ENCODE measurements at places on chromosomes 1 and 21. TPM values are rescaled to one million over a fixed set of nuclear protein-coding genes. Genes with fewer than 3 reads are reported as not detected.
A peak's percentile ranks its signal among the peaks of the same experiment; 100 is the strongest.

DNA sequence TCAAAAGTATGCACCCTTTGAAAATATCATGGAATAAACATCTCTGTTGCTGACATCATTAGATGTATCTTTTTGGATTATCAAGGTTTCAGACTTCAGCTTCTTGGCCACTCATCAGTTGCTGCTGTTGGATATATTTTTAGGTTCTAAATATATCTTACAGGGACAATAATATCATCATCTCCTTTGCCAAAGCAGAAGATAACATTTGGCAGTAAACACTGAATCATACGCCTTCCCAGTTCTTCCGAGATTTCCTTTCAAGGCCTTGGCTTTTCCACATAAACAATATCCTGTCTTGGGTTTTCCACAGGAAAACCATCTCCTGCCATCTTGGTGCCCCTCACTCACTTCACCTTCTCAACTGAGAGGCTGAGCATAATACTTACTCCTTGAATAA is 39.3 kb downstream of the RGS7 start:
- H3K27me3 ChIP-seq = no peaks in the 10 kb centered on the region
- no peaks in the 10 kb centered on the region for H3K36me3 ChIP-seq
- H3K4me1 ChIP-seq = no peaks in the 10 kb centered on the region
- DNase-seq = no peak
- no peak overlapping the region for H3K27ac ChIP-seq
- no peak overlapping the region for H3K4me3 ChIP-seq

GRCh38 chr21:32089766-32090165 is 189.1 kb downstream of the MIS18A start:
- H3K27ac ChIP-seq = no peak overlapping the region
- no peaks in the 10 kb centered on the region for H3K4me1 ChIP-seq
- no peaks in the 10 kb centered on the region for H3K27me3 ChIP-seq
- no peaks in the 10 kb centered on the region for H3K36me3 ChIP-seq
- no peak for DNase-seq
- H3K4me3 ChIP-seq = no peak overlapping the region

DNA sequence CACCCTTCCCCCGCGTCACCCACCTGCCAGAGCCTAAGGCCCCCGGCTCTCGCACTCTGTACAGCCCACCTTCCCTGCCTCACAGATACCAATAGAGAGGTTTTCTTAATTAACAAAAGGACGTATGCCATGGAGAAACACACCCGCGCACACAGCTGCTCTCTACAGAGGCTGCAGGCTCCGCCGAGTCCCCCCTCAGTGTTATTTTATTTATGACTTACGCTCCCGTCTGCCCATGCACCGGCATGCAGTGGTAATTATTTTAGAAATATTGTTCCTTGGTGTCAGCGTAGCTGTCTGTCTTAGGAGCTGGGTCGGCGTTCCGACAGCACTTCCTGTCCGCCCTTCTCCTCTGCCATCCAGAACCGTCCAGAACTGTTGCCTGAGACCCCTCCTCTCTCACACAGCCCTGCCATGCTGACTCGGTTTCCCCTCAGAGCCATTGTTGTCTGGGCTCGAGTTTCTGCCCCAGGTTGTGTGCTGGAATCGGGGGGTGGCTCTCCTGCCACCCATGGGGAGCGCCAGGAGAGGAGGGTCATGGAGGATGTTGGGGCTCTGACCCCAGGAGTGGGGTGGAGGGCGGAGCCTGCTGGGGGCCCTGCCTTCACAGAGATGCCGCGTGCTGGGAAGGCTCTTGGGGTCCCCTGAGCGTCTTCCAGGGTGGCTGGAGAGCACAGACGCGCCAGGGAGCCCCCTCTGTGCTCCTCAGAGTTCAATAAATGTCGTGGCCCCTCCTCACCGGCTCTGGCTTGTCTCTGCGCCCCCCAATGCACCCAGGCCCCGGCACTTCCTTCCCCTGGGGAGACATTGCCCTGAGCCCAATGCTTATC is 39.6 kb upstream of the COL6A1 start:
- H3K27me3 ChIP-seq = peaks cover 32% of the 10 kb centered on the region
- no peak overlapping the region for H3K27ac ChIP-seq
- H3K4me3 ChIP-seq = no peak overlapping the region

- no peaks in the 10 kb centered on the region for H3K36me3 ChIP-seq
- no peaks in the 10 kb centered on the region for H3K4me1 ChIP-seq
- H3K4me3 ChIP-seq = no peak overlapping the region
Measured at GRCh38 chr1:193079187-193079586, 19.8 kb downstream of the RO60 start.

GRCh38 chr21:38322311-38322950 is 65.6 kb downstream of the KCNJ15 start:
- H3K4me1 ChIP-seq = peaks cover 24% of the 10 kb centered on the region
- H3K27me3 ChIP-seq = no peaks in the 10 kb centered on the region
- H3K4me3 ChIP-seq = no peak overlapping the region

DNA sequence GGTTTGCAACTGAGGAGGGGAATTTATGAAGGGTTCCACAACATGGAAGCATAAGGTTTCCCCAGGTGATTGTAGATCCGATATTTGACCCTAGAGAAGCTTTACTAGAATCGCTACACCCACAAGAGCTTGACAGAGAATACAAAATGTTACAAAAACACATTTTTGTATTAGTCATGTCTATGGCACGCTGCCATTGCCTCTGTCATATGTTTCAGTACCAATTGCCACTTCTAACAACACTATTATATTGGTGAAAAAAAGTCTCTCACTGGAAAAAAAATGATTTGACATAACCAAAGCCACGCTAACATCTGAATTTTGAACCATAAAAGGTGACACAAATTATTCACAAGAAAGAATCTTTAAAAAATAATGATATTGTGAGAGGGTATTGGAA is 214.5 kb downstream of the KCNT2 start:
- no peak for DNase-seq
- H3K4me3 ChIP-seq = no peak overlapping the region
- no peaks in the 10 kb centered on the region for H3K36me3 ChIP-seq
- H3K27ac ChIP-seq = no peak overlapping the region
- no peaks in the 10 kb centered on the region for H3K27me3 ChIP-seq
- no peaks in the 10 kb centered on the region for H3K4me1 ChIP-seq

DNA sequence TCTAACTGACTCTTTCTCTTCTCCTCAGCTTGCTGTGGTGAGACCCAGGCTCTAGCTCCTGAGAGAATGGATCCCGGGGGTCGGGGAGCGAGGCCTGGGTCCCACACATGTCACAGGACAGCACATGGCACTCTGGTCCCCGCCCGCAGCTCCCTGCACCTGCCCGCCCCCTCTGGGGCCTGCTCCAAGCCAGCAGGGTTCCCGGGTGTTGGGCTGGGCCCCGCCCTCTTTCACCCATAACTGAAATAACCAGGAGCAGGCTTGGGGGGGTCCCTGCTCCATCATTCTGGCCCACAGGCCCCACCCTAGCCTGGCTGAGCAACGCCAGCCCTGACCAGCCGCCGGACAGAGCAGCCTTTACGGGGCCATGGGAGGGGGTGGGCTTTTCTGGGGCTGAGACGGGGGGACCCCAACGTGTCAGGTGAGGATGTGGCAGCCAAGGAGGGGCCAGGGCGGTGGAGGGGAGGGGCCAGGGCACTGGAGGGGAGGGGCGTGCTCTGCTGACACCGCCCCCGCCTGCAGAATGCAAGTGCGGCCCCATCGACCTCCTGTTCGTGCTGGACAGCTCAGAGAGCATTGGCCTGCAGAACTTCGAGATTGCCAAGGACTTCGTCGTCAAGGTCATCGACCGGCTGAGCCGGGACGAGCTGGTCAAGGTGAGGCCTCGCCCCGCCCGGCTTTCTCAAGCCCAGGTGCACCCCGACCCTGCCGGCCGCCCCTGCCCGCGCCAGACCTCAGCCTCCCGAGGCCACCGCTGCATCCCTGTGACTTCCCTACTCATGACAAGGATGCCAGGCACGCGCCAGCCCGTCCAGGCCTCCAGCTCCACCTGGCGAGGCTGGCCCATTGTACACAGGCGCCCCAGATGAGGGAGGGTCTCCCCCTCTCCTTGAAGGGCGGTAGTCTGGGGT is 19.4 kb downstream of the COL6A1 start:
- H3K4me1 ChIP-seq = no peaks in the 10 kb centered on the region
- no peak overlapping the region for H3K4me3 ChIP-seq
- H3K27ac ChIP-seq = no peak overlapping the region
- no peak for DNase-seq

DNA sequence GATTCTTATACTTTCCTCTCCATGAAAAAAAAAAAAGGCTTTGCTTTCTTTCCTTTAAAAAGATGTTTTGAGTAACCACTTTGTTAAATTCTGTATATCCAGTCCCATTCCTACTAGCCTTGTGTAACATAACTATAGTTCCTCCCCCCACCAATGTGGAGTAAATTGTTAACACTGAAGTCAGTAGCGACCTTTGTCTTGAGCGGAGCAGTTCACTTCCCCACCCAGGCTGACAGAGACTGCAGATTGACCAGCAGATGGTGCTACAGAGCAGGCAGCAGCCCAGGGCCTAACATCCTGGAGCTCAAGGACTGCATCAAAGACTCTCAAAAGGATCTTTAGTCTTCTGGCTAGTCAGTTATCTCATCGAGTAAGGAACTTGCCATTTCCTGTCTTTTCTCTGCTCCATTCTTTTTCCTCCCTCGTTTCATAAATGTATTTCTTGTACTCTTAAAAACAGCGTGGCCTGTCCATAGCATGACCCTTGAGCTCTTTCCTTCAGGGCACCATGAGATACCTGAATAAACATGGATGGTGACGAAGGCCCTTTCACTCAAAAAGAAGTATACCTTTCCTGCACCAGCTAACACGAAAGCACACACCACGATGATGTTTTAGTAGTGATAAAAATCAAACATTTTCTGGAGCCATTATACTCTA is 503.5 kb upstream of the PKN2 start:
- H3K4me3 ChIP-seq = no peak overlapping the region
- H3K27ac ChIP-seq = no peak overlapping the region
- H3K27me3 ChIP-seq = no peaks in the 10 kb centered on the region
- peak; percentile 22 for DNase-seq
- H3K4me1 ChIP-seq = no peaks in the 10 kb centered on the region
- no peaks in the 10 kb centered on the region for H3K36me3 ChIP-seq

GNB1 gene
- 219 TPM for total RNA-seq

EDEM3 gene
- total RNA-seq = 41.0 TPM

SLAMF7 gene
- 25.8 TPM for total RNA-seq

SYCP1 gene
- total RNA-seq = not detected

SELP gene
- total RNA-seq = 1.3 TPM

Data from T-cell (primary cell).